Dorsolateral prefrontal cortex (tissue), 122 donors: ENCODE measurements at places on chromosomes 16 and 17.

- DNase-seq: no peak
Measured at GRCh38 chr16:68772030-68772681, 35.1 kb downstream of the CDH1 start.

- peak; percentile 61 for DNase-seq
Measured at GRCh38 chr17:28983286-28984230, 22.3 kb downstream of the SEZ6 start.

DNA sequence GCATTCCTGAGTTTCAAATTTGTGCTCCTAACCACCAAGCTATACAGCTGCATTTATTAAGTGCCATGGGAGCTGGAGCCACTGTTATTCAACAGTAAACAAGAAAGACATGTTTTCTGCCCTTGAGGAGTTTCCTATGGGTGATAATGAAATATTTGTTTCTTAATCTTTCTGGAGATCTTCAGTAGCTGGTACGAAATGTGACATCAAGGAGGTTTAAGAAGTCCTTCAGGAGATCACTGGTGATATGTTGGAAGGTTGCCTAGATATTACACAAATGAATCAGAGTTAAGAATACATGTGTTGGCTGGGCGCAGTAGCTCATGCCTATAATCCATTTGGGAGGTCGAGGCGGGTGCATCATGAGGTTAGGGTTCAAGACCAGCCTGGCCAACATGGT, 14.9 kb downstream of the RHOT1 start:
- DNase-seq: no peak

DNA sequence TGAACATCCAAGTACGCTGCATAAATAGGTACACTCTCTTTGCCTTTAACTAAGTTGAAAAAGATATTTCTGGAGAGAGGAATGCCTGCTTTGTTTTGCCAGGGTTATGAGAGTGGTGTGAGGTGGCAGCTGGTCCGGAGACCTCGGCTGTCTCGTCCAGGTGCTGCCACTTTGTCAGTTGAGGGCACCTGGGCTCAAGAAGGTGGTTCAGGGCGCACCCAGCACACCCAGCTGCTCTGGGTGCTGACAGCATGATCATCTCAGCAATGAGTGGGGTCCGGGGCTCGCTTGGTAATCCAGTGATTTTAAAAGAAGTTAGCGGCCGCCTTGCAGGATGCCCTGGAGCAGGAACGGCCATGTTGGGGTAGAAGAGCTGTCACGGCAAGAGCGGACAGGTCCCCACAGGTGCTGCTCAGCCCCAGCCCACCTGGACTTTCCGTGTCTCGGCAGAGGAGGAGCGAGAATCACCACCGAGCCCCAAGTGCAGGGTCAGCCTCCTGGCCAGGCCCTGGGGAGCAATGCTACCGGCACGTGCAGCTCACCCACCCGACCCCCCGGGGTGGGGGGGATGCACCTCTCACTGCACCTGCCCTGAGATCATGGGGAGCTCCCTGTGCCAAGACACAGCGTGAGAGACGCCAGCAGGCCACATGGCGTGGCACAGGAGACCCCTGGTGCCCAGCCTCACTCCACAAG, 67.4 kb upstream of the CHMP6 start:
- no peak for DNase-seq

DNA sequence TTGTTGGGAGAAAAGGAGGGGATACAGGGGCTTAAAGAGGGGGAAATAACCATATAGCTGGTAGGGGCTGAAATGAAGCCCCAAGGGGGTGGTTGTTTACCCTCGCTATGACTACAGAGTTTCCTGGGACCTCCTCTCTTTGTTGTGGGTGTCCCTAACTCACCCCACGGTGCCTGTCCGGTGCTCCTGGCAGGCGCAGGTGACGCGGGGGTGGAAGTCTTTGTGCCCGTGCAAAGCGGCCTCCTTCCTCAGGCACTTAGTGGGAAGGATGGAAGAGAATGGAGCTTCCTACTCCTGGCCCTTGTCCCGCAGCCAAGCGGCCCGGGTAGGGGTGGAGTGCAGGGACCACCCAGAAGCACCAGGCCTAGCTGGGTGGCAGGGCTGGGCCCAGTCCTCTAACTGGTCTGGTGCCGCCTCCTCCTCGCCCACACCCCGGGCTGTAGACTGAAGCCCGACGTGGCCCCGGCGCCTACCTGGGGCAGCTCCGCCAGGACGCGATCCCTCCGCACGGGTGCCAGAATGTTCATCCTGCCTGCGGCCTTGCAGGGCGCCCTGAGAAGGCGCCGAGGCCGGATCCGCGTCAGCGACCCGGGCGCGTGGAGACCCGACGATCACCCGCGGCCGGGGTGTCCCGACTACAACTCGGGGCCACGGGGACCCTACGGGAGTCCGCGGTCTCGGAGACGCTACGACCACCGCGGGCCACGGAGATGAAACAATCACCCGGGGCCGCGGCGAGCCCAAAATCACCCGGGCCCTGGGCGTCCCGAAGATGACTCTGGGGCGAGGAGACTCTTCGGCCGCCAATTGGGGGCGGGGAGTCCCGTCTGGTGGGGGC, 709 bp downstream of the RAB34 start:
- DNase-seq: no peak

GRCh38 chr16:309476-309875, 26.5 kb downstream of the PDIA2 start:
- no peak for DNase-seq

DNA sequence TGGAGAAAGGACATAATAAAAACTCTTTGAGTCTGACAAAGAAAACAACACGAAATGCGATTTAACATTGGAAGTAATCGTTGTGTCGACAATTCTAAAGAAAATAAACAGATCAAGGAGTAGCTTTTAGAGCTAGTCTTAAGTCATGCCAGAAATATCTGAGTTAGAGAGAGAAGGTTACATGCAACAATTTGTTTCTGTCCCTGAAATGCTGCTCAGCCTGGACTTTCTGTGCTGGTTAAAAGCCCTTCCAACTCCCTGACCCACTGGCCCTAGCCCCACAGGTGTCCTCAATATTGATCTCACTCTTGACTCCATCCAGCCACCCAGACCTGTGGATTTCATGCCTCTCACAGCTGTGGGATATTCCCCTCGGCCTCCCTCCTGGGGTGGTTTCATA, 33.2 kb upstream of the TEX2 start:
- DNase-seq: no peak
